Trophoblast cell (in vitro differentiated cells and primary cell): ENCODE measurements at places on chromosomes 6 and 20.

DNA sequence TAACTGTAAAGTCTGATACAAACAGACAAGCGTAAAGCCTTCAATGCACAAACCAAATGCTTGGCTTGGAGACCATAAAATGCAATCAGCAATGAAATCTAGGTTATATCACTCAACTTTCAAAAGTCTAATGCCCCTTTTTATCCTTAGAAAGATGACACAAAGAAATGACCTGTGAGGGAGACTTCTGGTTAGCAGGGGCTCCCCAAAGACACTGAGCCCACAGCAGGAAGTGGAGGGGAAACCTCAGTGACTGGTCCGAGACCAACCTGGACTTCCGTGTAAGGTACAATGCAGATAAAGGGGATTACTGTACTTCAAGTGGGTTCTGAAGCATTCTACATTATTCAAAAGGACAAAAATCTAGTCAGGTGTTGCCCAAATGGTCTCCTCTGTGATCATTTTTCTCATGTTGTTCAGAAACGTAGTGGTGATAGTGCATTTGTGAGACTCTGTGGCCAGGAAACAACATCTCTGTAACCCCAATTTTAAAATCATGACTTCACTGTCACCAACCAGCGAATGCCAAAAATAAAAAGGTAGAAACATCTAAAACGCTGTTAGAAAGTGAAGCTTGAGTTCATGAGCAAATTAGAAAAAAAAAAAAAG is 88.2 kb downstream of the HIVEP2 start:
- H3K4me3 ChIP-seq: no peak overlapping the region
- H3K27ac ChIP-seq: no peak overlapping the region
- no peak for DNase-seq
- no peaks in the 10 kb centered on the region for H3K4me1 ChIP-seq

GRCh38 chr20:43942201-43942590 is 27.5 kb downstream of the TOX2 start:
- H3K36me3 ChIP-seq: no peaks in the 10 kb centered on the region
- no peak overlapping the region for H3K4me3 ChIP-seq
- H3K27ac ChIP-seq: no peak overlapping the region
- DNase-seq: no peak
- no peaks in the 10 kb centered on the region for H3K4me1 ChIP-seq

DNA sequence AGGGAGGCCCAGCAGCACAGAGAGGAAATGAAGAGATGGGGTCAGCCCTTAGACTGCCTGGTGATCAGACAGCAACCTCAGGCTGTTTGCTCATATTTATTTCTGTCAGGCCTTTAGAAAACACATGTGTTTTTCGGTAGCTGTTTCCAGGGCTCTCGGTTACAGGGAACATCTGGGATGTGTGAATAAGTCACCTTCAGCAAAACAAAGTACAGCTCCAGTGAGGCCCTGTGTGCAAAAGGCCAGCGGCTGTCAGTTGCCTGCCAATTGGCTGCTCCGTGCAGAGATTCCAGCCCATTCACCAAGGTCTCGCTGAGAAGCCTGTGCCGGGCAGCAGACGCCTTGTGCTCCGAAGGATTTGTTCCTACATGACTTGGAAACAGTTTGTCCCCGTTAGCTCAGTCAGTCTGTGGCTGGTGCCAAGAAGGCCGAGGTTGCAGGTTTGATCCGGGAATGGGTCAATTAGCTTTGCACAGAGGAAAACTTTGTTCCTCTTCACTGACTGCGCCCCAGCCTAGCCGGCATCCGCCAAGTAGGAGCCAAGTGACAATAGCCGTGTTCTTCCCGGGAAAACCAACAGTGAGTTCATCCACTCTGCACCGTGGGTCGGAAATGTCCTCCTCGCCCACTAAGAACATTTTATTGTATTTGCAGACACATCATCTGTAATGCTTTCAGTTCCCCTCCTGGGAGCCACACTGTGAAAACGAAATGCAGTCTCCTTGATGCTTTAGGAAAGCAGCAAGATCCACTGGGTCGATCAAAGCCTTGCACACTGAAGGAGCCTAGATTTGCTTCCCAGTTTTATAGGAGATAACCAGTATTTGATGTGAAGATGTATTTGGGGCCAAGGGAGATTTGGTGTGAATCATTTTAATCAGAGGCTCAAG is 315.4 kb upstream of the CDYL start:
- no peak for DNase-seq
- no peaks in the 10 kb centered on the region for H3K36me3 ChIP-seq
- peaks cover 12% of the 10 kb centered on the region for H3K4me1 ChIP-seq
- H3K27ac ChIP-seq: no peak overlapping the region
- H3K27me3 ChIP-seq: no peaks in the 10 kb centered on the region

- H3K4me3 ChIP-seq: no peak overlapping the region
- H3K4me1 ChIP-seq: no peaks in the 10 kb centered on the region
- no peak overlapping the region for H3K27ac ChIP-seq
- peaks cover 54% of the 10 kb centered on the region for H3K36me3 ChIP-seq
- no peaks in the 10 kb centered on the region for H3K27me3 ChIP-seq
Observed at GRCh38 chr20:41453010-41453950, 86.7 kb upstream of the EMILIN3 start.

GRCh38 chr6:124530926-124531325 is 431.3 kb upstream of the RNF217 start:
- no peaks in the 10 kb centered on the region for H3K27me3 ChIP-seq
- peaks cover 2% of the 10 kb centered on the region for H3K4me1 ChIP-seq
- no peaks in the 10 kb centered on the region for H3K36me3 ChIP-seq
- no peak overlapping the region for H3K27ac ChIP-seq

DNA sequence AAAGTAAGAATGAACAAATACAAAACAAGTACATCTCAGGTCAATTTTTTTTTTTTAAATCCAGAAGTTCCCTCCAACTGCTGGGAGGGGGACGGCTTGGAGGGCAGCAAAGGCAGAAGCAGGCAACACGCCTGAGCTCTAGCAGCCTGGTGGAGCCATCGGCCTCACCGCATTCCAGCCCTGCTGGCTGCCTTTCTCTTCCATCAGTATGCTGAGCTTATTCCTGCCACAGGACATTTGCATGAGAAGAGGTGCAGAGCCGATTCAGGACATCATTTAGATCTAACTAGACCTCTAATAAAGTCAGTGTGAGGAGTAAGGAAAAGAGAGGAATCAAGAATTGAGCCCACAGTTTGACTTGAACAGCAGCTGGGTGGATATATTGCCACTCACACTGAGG is 318.8 kb downstream of the ZFAND3 start:
- H3K4me1 ChIP-seq: no peaks in the 10 kb centered on the region
- no peak overlapping the region for H3K27ac ChIP-seq
- no peak for DNase-seq
- no peaks in the 10 kb centered on the region for H3K27me3 ChIP-seq

- H3K4me3 ChIP-seq: no peak overlapping the region
- peaks cover 12% of the 10 kb centered on the region for H3K4me1 ChIP-seq
- no peaks in the 10 kb centered on the region for H3K36me3 ChIP-seq
- no peak overlapping the region for H3K27ac ChIP-seq
- no peak for DNase-seq
- no peaks in the 10 kb centered on the region for H3K27me3 ChIP-seq
Observed at GRCh38 chr6:160254467-160255312, 3.9 kb downstream of the SLC22A2 start.

DNA sequence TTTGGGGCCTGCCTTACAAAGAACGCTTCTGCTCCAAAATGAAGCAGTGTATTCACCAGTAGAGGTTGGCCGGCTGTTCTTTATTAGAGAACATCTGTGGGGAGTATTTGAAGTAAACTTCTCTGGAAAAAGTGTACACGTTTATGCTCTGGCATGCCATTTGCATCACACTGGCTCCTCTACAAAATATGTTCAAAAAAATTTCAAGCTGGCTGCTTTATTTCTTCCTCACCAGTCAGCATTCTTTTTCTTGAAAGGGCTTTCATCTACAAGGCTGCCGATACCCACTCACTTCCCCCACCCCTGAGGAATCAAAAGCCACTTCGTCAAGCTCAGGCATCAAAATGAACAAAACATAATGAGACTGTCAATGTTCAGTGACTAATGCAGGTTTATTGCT is 294.1 kb downstream of the TFAP2B start:
- H3K27me3 ChIP-seq: no peaks in the 10 kb centered on the region
- peak; percentile 92 for DNase-seq
- no peak overlapping the region for H3K4me3 ChIP-seq
- no peak overlapping the region for H3K27ac ChIP-seq
- no peaks in the 10 kb centered on the region for H3K4me1 ChIP-seq
- no peaks in the 10 kb centered on the region for H3K36me3 ChIP-seq

DNA sequence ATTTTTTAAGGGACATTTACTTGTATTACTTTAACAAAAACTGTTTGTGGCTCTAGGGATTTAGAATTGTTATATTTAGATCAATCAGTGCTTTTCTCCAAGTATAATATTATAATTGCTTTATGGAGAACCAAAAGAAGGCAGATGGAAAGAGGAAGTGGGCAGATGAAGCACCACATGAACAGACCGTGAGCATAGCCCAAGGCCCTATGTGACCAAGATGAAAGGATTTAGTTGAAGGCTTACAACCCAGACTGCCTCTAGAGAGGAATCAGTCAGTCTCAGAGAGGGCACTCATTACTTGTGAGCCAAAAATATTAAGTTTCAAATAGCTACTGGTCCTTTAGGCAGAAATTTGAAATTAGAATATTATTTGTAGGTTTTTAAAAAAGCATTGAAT is 102.3 kb upstream of the IMPG1 start:
- H3K27ac ChIP-seq: no peak overlapping the region
- no peak for DNase-seq
- no peaks in the 10 kb centered on the region for H3K4me1 ChIP-seq
- H3K27me3 ChIP-seq: no peaks in the 10 kb centered on the region
- no peaks in the 10 kb centered on the region for H3K36me3 ChIP-seq
- H3K4me3 ChIP-seq: no peak overlapping the region

DNA sequence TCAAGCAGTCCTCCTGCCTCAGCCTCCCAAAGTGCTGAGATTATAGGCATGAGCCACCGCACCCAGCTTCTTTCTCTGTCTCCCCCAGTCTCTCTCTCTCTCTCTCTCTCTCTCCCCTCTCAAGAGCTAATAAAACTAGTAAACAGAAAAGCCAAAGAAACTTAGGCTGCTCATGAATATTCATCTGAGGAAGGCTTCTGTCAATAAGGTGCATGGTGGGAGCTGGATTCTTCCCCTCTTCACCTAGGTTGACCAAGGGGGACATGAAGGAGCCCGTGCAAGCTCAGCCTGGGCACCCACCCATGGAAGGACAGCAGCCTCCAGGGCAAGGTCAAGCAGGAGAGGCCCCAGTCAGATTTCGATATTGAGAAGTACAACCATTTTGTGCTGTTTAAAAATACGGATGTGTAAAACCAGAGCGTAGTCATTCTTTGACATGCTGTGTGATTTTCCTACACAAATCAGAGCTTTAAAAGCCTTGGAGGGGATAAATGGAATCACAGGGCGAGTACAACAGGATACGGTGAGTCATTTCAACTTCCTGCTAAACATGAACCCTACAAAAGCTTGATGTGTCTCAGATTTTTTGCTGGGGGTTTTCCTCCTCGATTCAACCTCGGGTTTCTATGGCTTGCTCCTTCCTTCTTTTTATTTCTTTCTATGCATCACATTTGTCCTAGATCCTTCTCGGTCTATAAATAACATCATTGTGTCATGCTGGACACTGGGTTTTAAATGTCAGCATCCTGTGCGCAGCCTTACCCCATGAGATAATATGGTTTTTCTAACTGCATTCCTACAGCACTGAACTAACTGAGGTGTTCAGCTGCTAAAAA is 368.9 kb upstream of the JARID2 start:
- H3K4me1 ChIP-seq: peaks cover 2% of the 10 kb centered on the region
- H3K4me3 ChIP-seq: no peak overlapping the region
- no peak for DNase-seq
- no peaks in the 10 kb centered on the region for H3K36me3 ChIP-seq
- H3K27ac ChIP-seq: no peak overlapping the region

- no peaks in the 10 kb centered on the region for H3K4me1 ChIP-seq
- no peak for DNase-seq
- H3K27ac ChIP-seq: no peak overlapping the region
- H3K27me3 ChIP-seq: no peaks in the 10 kb centered on the region
- H3K4me3 ChIP-seq: no peak overlapping the region
- no peaks in the 10 kb centered on the region for H3K36me3 ChIP-seq
Observed at GRCh38 chr6:2192976-2193375, 52.4 kb downstream of the GMDS start.

DNA sequence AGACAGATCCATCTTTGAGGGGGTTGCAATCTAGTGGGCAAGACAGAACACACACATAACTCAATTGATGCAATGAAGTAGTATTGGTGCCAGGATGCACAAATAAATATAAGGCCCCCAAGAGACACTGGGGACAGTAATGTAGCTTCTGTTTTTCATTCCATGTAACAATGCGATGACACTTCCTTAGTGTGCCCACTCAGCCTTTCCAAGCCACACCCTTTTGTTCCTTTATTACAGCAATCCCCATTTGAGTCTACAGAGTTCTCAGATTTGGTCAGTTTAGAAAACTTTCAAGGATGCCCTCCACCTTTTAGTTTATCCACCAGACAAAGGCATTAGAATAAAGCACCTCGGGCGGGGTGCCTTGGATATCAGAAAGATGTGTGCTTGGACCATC is 15.5 kb downstream of the TGM3 start:
- no peak overlapping the region for H3K4me3 ChIP-seq
- no peak for DNase-seq
- no peaks in the 10 kb centered on the region for H3K27me3 ChIP-seq
- H3K4me1 ChIP-seq: peaks cover 7% of the 10 kb centered on the region
- H3K36me3 ChIP-seq: no peaks in the 10 kb centered on the region

DNA sequence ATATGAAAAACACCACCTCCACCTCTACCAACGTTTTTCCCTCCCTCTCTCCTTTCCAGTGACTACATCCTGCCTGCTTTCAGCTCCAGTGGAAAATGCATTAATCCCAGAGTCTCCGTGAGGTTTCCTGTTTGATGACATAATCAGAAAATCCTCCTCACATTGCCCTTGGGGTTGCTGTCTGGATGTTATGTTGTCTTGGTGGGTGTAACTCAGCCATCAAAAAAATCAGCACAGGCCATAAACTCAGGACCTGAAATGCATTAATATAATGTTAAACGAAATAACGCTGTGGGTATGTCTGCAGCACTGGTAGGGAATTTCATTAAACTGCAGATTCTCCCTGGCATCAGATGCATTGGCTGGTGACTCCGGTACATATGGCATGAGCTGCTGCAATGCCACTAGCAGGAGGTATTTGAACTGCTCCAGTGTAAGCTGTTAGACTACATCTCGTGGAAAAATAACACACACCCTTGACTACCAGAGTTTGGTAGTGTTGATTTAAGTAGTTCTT is 297.8 kb downstream of the PRL start:
- no peaks in the 10 kb centered on the region for H3K27me3 ChIP-seq
- no peak for DNase-seq
- no peak overlapping the region for H3K4me3 ChIP-seq
